ENCODE measurements at places on chromosomes 12 and 14.

DNA sequence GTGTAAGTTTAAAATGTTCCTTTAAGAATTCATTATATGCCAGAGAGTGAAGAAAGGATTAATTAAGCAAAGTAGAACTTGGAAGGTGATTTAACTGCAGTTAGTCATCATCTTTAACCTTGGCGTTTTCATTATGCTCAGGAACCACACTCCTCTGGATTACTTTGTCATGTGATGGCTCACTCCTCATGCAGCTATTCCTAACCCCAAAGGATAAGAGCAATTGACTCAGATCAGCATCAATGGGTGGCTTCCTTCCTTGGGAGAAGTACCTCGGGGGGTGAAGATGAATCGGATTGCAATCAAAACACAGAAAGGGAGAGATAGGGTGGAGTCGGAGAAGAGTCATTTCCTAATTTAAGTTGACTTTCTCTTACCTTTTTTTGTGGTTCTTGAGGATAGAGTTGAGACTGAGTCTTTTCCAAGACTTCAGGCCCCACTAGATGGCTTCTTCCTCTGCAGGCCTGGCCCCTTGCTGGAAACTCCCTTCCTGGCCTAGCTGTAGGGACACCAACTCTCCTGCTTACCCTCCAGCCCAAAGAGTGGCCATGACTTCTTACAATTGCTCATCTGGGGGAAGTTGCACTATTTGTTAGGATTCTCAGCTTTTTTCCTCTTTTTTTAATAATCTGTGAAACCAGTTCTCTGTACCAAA is 238.6 kb upstream of the DDHD1 start:
- DNase-seq = no peak

- no peak for DNase-seq
Observed at GRCh38 chr12:124385219-124385969, 90.5 kb downstream of the RFLNA start.

- no peak for DNase-seq
Observed at GRCh38 chr12:100265732-100266584, 921 bp downstream of the DEPDC4 start.

- no peak for DNase-seq
Observed at GRCh38 chr12:7150356-7150755, 20.2 kb downstream of the CLSTN3 start.

- no peak for DNase-seq
Observed at GRCh38 chr12:64800640-64801039, 23.8 kb upstream of the TBC1D30 start.

DNA sequence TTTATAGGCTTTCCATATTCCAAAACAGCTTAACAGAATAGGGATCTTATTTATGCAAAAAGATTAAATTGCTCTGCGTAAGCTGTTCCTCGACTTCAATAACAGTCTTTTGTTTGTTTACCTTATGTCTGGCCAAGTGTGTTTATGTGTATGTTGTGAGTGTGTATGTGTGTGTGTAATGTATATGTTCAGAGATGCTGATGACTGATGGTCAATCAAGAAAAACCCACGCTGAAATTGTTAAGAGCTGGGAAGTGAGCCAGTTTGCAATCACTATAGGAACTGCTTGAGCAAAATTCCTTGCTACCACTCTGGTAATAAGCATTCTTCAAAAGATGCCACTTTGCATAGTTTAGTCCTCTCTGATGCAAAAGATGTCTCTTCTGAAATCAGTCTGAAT is 59.6 kb downstream of the PRKD1 start:
- no peak for DNase-seq

DNA sequence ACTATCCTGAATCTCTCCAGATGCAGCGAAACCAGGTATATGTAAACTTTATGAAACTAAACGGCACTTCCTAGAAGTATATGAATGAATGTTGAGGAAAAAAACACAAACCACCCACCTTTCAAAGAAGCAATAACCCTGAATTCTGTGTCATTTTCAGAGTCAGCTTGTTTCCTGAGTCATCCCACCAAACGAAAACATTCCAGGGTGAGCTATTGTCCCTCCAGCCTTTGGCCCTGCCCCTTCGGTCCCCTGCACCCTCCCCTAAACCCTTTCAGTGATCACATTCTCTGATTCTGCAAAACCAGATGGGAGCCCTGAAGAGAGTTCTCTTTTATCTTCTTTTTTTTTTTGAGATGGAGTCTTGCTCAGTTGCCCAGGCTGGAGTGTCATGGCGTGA is 202.6 kb upstream of the ALG10B start:
- DNase-seq = no peak

DNA sequence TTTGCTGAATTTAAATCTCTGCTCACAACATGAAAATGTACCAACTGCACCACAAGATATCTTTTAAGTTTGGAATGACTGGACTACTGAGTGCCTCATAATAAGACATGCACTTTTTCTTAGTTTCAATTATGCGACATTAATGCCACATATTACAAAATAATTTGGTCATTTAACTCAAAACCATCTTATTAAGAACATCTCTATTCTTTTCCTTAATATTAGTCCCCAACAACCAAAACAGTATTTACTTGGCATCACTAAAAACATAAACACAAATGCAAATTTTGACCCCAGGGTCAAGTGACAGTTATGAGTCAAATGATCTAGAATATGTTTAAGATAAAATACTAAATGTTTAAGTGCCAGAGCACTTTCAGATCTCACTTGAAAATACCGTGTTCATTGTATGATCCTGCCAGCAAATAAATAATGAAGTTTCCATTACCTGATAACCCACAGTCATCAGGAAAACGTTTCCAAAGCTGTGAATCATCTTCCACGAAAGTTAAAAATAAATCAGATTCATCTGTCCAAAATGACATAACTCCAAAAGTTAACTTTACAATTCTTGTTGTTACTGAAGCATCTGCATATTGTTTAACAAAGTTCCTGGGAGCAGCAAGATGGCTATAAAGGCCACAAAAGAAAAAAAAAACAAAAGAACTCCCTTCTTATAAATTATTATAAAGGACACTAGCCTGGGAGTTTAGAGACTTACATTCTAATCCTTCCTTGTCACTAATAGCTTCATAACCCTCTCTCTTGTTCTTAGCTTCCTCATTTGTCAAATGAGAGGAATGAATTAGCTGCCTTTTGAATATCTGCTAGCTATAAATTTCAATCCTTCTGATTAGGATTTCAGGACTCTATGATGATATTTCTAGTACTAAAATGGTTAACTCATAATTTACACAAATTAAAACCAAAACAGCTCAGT is 30.5 kb upstream of the AP4S1 start:
- no peak for DNase-seq

DNA sequence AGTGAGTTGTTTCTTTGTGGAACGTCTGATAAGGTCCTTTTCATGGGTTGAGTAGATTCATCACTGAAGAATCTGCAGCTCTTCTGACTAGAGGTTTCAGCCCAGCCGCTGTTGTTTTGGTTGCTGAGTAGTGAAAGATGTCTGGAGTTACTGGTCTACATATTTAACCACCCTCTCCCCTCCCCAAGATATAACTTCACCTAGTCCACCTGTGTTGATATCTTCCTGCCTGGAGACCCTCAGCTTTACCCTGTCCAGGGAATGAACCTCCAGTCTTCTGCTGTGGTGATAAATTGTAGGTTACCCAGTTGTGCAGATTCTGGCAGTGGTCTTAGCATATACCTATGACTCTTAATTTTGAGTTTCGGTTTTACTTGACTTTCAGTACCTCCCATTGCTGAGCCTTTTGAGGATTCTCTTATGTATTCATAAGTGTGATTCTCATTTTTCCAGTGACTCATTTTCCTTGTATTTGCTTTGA is 62.9 kb downstream of the CCDC91 start:
- peak; percentile 14 for DNase-seq
